ENCODE measurements at places on chromosomes 3 and 15.

- no peak for DNase-seq
These were observed 211.4 kb downstream of the RPLP1 start for GRCh38 chr15:69663982-69664381.

- no peak for DNase-seq
These were observed 164.2 kb downstream of the FOXP1 start for GRCh38 chr3:71419369-71419768.

DNA sequence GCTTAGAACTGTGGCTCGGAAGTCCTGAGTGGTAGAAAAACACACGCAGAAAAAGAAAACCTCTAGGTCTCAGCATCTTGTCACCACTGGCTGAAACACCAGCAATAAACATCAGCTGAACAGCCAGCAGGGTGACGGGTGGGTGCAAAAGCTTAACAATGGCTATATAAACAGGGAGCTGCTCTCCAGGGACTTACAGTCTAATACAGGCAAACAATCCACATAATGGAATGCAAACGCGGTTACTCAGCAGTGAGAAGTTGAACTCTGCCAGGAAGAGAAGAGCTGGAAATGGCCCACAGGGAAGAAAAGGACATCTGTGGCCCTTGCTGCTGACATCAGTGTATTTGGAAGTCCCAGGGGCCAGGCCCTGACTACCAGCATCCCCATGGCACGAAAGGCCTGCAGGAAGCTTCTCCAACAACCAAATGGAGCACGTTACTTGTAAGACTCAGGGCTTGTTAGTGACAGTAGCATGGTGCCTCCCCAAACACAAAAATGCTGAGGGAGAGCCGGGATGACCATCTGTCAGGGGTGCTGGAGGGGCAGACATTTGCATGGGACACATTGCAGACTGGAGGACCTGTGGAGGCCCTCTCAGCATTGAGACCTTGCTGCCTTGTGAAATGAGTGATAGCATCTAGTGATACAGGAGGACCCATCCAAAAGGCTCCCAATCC is 3.0 kb downstream of the HEG1 start:
- no peak for DNase-seq

- no peak for DNase-seq
These were observed 43.2 kb upstream of the PIK3R4 start for GRCh38 chr3:130789782-130790322.

GRCh38 chr3:169842960-169843359 is 26.8 kb downstream of the LRRC31 start:
- DNase-seq = no peak

GRCh38 chr3:72319194-72320094 is 528.8 kb downstream of the SHQ1 start:
- no peak for DNase-seq

- DNase-seq = no peak
These were observed 19.4 kb upstream of the IL20RB start for GRCh38 chr3:136938334-136938733.

GRCh38 chr3:196073255-196073753 is 8.6 kb downstream of the TFRC start:
- DNase-seq = peak; percentile 25

Data from anterior cingulate cortex (tissue), 58 donors.